ENCODE measurements at places on chromosomes 16 and 17. TPM values are rescaled to one million over a fixed set of nuclear protein-coding genes. Genes with fewer than 3 reads are reported as not detected.

DNA sequence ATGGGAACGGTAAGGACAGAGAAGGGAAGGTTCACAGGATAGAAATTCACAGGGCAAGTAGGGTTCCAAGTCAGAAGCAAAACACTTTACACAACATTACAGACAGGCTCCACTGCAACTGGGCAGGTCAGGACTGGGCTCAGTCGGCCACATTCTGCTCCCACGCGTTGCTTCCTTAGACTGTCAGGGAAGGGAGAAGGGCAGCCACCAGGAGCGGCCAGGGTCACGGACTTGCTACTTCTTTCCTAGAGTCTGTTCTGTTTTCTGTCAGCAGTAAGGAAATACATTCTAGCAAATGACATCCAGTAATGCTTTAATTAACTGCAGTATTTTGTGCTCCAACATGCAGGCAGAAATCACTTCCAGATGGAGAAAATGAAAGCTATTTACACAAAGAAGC, 160.3 kb upstream of the RPH3AL start:
- no peak overlapping the region for H3K4me3 ChIP-seq
- peak overlapping the region; percentile 29 for H3K27ac ChIP-seq
- no peaks in the 10 kb centered on the region for H3K36me3 ChIP-seq

- peaks cover 33% of the 10 kb centered on the region for H3K36me3 ChIP-seq
- H3K27me3 ChIP-seq: no peaks in the 10 kb centered on the region
- H3K4me1 ChIP-seq: peaks cover 26% of the 10 kb centered on the region
- peak overlapping the region; percentile 52 for H3K27ac ChIP-seq
- peak; percentile 90 for DNase-seq
Observed at GRCh38 chr17:81991684-81992305, 14.4 kb downstream of the ASPSCR1 start.

DNA sequence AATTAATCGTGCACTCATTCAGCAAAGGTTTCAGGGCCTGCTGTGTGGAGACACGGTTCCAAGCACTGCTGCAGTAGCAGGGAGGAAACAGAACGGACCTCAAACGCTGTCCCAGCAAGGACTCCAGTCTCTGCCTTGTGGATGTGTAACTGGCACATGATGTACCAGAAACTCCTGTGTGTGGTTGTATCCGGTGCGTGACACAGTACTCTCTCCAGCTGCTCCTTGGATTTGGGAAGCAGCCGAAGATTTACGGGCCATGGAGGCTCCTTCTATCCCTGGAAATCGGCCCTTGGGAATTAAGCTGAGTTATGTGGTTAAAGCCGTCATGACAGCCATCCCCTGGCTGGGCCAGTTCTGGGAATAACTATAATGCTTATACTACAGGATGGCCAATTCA, 8.5 kb upstream of the ANKRD11 start:
- no peak overlapping the region for H3K27ac ChIP-seq
- H3K36me3 ChIP-seq: peaks cover 12% of the 10 kb centered on the region
- H3K4me1 ChIP-seq: no peaks in the 10 kb centered on the region
- peak; percentile 33 for DNase-seq
- H3K4me3 ChIP-seq: no peak overlapping the region

DNA sequence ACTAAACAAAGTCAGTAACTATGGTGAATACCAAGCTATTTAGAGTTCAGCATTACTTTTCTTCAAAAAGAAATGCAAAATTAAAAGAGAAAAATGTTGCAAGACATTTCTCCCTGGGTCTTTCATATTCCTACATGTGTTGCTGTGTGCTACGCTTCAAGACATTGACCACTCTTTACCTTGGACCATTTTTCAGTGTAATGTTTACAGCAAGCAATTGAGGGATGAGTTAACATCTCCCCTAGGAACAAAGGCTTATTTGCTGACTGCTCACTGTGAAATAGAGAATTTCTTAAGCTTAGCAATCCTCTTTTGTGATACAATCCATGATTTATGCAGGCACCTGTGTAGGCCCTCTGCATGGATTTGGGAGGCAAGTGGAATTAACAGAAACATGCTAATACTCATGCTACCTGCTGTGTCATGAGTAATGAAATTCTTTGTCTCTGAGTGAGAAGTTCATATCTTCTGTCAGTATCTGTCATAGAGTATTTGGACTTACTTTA, 1202.9 kb upstream of the CDH8 start:
- no peaks in the 10 kb centered on the region for H3K36me3 ChIP-seq
- H3K27ac ChIP-seq: no peak overlapping the region
- H3K27me3 ChIP-seq: no peaks in the 10 kb centered on the region
- no peak for DNase-seq
- H3K4me1 ChIP-seq: no peaks in the 10 kb centered on the region

- H3K36me3 ChIP-seq: peaks cover 58% of the 10 kb centered on the region
- no peak overlapping the region for H3K4me3 ChIP-seq
- no peaks in the 10 kb centered on the region for H3K27me3 ChIP-seq
- H3K4me1 ChIP-seq: no peaks in the 10 kb centered on the region
Observed at GRCh38 chr17:16423226-16423872, 8.0 kb downstream of the TRPV2 start.

DNA sequence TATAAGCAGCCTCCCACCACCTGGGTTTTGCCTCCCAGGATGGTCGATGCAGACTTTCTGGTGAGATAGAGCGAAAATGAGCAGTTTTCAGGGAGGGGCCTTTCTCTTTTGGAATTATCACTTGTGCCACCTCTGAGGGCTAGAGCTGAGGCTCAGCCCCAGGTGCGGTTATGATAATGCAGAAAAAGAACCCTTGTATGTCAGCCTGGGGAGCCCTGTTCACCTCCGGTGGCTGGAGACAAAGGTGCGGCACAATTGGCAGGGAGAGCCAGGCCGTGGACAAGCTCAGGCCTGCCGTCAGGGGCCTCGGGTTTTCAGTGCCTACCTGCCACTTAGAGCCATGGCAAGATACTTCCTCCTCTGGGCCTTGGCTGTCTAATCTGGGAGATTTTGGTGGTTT, 4.4 kb downstream of the SCPEP1 start:
- no peak overlapping the region for H3K27ac ChIP-seq
- no peak overlapping the region for H3K4me3 ChIP-seq
- no peaks in the 10 kb centered on the region for H3K27me3 ChIP-seq
- H3K4me1 ChIP-seq: peaks cover 11% of the 10 kb centered on the region
- DNase-seq: no peak
- H3K36me3 ChIP-seq: peaks cover 3% of the 10 kb centered on the region

GRCh38 chr16:31861455-31861854, 12.2 kb upstream of the ZNF267 start:
- H3K27ac ChIP-seq: no peak overlapping the region
- no peak overlapping the region for H3K4me3 ChIP-seq
- no peak for DNase-seq
- no peaks in the 10 kb centered on the region for H3K27me3 ChIP-seq
- no peaks in the 10 kb centered on the region for H3K36me3 ChIP-seq

GRCh38 chr16:72805486-72805885, 242.4 kb downstream of the ZFHX3 start:
- peaks cover 27% of the 10 kb centered on the region for H3K36me3 ChIP-seq
- no peak for DNase-seq
- no peak overlapping the region for H3K27ac ChIP-seq
- H3K4me1 ChIP-seq: no peaks in the 10 kb centered on the region
- H3K27me3 ChIP-seq: no peaks in the 10 kb centered on the region

DNA sequence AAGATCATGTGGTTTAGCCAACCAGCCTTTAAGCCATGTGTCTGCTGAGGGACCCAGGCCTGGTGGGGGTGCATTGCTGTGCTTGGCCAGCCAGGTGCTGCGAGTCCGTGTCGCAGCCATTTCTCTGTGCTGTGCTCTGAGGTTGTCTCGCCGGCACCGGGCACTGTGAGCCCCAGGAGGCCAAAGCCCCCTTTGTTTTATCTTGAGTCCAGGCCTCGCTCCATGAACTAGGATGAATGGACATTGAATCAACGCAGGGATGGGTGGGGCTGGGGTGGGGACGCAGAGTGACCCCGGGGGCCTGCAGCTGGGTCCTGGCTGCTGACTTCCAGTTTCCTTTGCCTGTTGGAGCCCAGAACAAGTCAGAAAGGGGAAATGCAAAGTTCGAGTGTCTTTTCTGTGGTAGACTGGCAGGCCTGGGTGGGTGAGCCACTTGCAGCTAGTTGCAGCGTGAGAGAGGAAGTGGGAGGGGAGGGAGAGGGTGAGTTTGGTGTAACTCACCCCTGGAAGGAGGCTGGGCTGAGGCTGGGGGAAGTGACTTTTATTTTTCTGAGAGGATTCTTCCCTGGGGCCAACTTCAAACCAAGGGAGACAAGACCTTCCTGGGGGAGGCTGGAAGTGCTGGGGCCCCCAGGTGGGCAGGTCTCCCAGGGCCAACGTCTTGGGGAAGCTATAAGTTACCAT, 324.7 kb downstream of the SEC14L1 start:
- H3K27me3 ChIP-seq: no peaks in the 10 kb centered on the region
- no peaks in the 10 kb centered on the region for H3K36me3 ChIP-seq
- H3K4me1 ChIP-seq: peaks cover 9% of the 10 kb centered on the region
- H3K27ac ChIP-seq: peak overlapping the region; percentile 38
- DNase-seq: peak; percentile 81

DNA sequence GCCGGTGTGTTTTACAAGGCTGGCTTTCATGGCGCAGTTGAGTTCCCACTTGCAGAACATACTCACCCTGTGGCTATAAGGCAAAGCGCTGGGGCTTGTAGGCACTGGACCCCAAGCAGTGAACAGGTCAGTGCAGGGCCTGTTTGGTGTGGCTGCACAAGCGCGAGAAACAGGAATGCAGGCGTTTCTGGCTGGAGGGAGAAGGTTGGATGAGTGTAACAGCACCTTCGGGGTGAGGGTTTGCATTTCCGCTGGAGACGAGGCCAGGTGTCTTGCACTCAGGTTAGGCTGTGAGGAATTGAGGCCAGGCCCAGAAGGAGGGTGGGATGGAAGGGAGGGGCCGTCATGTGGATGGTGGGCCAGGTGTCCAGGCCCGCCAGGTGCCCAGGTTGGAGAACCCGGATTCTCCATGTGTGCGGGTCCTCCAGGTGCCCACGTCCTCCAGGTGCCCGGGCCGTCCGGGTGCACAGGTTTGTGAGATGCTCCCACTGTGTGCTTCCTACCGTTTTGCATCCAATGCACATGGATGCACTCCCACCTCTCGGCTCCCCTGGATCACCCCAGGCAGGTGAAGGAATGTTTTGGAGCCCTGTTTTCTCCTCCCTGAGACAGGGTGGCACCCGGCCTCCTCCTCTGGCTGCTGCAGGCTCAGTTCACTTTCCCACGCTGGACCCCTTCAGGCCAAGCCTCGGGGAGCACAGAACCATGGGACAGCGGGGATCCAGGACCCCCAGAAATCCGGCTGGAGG, 46.0 kb downstream of the SLC7A5 start:
- H3K36me3 ChIP-seq: no peaks in the 10 kb centered on the region
- H3K4me1 ChIP-seq: no peaks in the 10 kb centered on the region
- DNase-seq: no peak
- no peaks in the 10 kb centered on the region for H3K27me3 ChIP-seq
- H3K27ac ChIP-seq: no peak overlapping the region
- H3K4me3 ChIP-seq: no peak overlapping the region

DNA sequence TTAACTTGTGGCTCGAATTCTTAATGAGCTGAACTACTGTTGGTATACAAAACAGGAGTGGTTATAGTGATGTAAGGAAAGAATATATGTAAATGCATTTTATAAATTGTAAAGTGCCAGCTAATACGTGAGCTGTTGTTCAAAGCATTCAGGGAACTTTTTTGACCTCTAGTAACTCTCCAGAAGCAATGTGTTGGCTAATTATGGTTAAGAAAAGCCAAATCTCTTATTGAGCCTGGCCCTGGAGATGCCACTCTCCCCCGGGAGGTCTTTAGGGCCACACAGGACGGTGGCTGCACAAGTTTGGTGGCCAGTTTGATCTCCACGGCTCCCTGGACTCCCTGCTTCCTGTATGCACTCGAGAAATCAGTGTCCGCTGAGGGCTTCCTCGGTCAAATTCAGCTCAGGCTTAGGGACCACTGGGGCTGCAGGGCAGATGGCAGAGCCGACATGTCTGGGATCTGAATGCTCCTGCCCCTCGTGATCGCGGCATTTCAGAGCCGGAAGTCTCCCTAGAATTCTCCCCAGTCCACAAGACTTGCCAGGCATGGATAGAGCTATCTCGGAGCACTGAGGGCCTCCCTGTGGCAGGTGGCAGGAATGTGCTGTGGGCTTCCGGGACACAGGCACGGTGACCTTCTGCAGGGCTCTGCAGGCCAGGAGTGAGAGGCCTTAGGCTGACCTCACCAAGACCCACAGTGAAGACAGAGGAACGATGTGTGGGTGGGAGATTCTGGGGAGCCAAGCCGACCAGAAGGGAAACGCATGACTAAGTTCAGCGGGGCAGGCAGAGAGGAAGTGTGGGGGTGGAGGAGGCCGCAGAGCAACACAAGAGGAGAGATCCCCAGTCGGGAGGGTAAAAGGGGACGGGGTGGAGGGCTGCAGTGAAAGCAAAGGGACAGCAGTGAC, 18.6 kb upstream of the PITPNM3 start:
- H3K27me3 ChIP-seq: no peaks in the 10 kb centered on the region
- H3K36me3 ChIP-seq: peaks cover 26% of the 10 kb centered on the region
- H3K27ac ChIP-seq: no peak overlapping the region
- no peak overlapping the region for H3K4me3 ChIP-seq

The FBXW10 gene
- not detected for total RNA-seq

The KRTAP2-3 gene
- total RNA-seq: not detected

- H3K4me1 ChIP-seq: peaks cover 30% of the 10 kb centered on the region
- no peak for DNase-seq
- H3K4me3 ChIP-seq: no peak overlapping the region
- no peaks in the 10 kb centered on the region for H3K36me3 ChIP-seq
- no peak overlapping the region for H3K27ac ChIP-seq
Observed at GRCh38 chr17:57782647-57783337, 37.7 kb upstream of the CCDC182 start.

Data from heart left ventricle (tissue), 16 donors.